Skin of body (tissue), 3 donors: ENCODE measurements at places on chromosomes 13 and 19. TPM values are rescaled to one million over a fixed set of nuclear protein-coding genes. Genes with fewer than 3 reads are reported as not detected.

- DNase-seq, result no peak
Observed at GRCh38 chr19:56321254-56321988, 6.8 kb upstream of the ZSCAN5A start.

Gene ATXN8OS
- not detected for total RNA-seq

- no peak for DNase-seq
Observed at GRCh38 chr19:35316560-35316959, 12.4 kb upstream of the CD22 start.

- DNase-seq, result no peak
Observed at GRCh38 chr13:54261856-54262255, 1233.2 kb downstream of the OLFM4 start.
